ENCODE measurements at places on chromosomes 1 and 21.

DNA sequence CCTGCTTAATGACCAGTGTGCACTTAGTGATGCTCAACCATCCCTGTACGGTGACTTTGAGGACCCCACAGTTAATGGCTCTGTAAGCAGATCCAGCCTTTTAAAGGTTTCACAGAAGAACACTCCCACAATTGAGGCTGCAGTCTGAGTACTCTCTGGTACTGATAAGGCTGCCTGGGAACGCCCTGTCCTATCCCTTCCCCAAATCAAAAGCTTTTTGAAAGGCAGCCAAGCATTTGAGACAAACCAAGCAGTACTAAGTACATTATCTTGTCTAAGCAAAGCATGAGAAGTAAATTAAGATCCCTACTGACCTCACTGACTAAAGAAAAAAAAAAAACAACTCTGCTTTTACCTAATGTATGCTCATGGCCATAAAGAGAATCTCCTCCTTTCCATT is 60.7 kb downstream of the SH3GLB1 start:
- no peak for DNase-seq

- no peak for DNase-seq
Measured at GRCh38 chr1:203167026-203167912, 8.4 kb downstream of the MYBPH start.

- no peak for DNase-seq
Measured at GRCh38 chr1:38776466-38777065, 83.0 kb downstream of the RRAGC start.

GRCh38 chr1:91854852-91855534 is 31.0 kb downstream of the TGFBR3 start:
- no peak for DNase-seq

- DNase-seq: no peak
Measured at GRCh38 chr1:118504221-118504644, 319.2 kb upstream of the SPAG17 start.
